NCI-H187 treated with DMSO at 0.1 percent for 48 hours (cell line): ENCODE measurements at places on chromosomes 7 and 10.

DNA sequence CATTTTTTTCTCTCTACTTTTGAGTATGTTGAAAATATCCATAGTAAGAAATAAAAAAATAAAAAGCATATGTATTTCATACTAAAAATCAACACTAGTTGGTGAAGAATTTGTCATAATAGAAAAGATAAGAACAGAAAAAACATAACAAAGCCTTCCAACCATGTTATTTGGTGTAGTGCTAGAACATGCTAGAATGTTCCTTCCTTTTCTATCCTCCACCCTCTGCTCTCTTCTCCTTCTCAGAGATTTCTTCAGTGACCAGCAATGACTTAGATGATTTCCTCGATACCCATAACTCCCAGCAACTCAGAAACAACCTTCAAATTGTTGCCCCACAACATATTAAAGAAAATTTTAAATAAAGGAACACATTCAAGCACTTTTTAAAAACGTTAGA, 2.6 kb downstream of the ZC3HAV1 start:
- no peak for DNase-seq

DNA sequence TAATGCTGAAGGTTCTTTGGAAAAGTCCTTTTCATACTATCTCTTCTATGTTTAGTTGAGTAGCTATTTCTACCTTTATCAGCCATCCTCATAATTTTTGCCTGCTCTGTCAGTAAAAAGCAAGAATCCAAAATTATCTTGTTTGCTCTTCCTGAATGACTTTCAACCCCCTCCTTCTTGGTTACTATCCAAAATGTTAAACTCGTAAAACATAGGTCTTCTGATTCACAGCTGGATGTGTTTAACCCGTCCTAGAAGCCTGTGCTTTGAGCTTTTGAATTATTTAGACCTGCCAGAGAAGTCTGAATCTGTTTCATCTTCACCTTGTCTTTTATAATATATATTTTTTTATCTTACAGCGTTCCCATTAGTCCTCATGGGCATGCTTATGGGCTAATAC, 136.4 kb upstream of the MDFIC start:
- DNase-seq: no peak

DNA sequence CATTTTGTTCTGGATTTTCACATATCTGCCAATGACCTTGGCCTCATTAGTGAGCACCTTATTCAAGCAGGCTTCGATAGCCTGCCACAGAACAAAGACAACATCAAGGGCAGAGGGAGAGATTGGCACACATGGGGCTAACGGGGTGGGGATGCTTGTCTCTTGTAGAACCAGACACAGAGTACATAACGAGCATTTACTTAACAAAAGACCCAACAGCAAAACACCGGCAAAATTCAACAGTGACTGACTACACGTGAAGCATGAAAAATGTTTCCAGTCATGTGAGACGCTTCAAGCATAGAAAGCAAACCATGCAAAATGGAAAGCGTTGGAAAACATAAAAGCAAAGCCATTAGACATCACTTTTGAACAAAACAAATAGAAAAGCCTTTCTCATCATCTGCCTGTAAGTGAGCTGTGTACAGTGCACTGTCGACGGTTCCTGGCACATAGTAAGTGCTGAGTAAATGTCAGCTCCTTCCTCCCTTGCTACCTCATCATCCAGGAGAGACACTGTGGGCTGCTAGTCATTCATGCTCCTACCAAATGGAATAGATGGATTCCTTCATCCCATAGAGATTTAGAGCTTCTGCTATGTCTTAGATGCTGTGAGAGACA, 134.4 kb upstream of the AGK start:
- DNase-seq: peak; percentile 99

DNA sequence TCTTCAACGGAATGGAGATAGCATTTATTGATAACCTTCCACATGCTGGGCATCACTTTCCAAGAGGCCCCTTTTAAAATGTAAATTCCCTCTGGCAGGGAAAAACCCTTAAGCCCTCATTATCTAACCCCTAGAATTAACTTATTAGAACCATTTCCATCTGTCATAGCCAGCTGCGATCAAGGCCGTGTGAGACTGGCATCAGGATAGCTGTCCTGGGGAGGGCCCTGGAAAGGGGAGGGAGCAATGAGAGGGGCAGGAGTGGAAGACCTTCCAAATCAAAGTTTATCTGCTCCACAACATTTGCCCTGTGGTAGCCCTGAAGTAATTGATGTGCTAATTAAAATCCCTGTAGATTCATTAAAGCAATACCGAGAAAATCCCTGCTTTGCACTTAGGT, 45.0 kb upstream of the JAZF1 start:
- no peak for DNase-seq

- DNase-seq: no peak
Observed at GRCh38 chr7:139496528-139496927, 13.1 kb upstream of the KLRG2 start.

DNA sequence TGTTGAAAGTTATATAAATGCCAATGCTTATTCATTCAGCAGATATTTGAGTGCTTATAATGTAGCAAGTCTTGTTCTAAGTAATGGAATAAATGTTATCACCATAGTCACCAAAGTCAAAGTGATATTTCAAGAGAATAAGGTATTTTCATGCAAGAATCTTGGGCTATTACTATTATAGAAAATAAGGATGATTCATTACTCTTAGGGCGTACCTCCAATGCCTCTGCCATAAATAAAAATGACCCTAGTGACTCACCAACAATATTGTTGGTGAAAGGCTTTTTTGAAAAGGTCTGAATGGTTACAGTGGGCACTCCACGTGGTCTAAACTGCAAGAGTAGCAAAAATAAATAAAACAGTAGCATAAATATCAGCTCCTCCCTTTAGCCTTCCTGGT, 68.4 kb downstream of the RALA start:
- DNase-seq: no peak

DNA sequence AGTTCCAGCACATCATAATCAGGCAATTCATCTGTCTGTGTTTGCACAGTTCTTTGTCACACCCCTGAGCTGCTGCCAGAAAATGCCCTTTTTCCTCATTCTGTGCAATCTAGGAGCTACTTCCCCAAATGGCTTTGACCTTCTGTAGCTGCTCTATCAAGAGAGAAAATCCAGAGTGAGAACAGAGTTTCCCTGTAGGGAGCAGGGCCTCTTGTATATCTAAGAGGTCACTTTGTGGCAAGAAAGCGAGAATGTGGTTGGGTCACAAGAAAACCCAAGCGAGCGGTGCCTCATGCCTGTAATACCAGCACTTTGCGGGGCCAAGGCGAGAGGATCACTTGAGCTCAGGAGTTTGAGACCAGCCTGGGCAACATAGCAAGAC, 24.3 kb downstream of the SLC29A3 start:
- no peak for DNase-seq

GRCh38 chr10:2867788-2868299, 199.5 kb upstream of the PFKP start:
- no peak for DNase-seq

- no peak for DNase-seq
Observed at GRCh38 chr7:124399941-124400340, 365.7 kb downstream of the GPR37 start.

DNA sequence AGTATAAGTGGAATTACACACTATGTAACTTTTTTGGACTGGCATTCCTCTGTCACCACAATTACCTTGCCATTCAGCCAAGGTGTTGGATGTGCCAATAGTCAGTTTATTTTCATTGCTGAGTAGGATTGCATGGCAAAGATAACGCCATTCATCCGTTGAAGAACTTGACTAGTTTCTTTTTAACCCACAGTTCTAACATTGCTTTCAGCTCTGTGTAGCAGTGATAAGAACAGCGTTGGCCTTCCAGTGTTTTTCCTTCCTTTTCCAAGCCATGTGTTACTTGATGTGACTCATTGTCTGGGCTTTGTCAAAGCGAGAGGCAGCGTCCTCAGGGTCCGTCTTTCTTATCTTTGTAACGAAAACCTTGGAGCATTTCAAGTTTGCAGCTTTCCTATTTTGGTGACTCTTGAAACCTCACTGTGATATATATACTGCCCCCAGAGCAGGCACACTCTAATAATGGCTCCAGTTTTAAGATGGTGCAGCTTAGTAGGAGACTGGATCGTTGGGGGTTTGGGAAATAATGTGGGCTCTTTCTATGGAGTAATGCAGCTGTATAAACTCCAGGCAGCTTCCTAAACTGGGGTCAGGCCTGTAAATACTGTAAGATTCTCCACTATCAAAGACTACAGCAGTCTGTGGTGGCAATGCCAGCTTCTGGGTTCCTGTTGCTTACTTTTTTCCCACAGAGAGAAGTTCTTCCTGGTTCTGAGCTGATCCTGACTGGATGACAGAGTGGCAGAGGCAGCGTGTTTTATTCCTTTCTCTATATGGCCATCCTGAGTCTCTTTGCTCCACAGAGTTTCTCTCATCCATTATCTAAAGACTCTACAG, 41.7 kb downstream of the AKR1E2 start:
- DNase-seq: no peak

DNA sequence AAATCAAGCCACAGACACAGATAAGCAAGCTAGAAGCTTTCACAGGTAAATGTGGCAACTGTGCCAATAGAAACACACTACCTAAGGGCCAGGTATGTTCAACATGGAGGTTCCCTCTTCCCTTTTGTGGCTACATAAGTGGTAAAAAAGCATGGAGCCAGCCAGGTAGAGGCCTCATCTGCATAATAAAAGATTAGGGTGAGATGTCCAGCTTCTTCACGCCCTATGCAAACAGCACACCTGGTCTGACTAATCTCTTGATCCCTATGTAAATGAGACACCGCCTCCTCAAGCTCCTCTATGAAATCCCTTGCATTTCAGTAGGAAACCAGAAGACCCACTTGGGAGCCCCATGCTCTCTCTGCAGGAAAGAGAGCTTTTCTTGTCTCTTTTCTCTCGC, 282.2 kb downstream of the NEBL start:
- DNase-seq: no peak

DNA sequence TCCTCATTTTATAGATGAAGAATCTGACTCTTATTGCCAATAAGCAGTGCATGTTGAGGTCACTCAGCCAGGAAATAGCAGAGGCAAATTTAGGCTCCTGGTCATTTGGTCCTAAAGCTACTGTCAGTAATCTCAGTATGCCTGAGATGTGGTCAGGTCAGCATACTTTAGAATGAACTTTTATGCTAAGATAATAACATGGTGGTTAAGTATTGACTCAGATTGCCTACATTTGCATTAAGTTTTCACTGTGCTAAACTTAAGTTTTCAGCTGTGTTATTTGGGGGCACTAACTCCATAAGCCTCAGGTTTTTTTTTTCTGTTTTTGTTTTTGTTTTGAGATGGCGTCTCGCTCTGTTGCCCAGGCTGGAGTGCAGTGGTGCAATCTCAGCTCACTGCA, 35.9 kb upstream of the CCSER2 start:
- no peak for DNase-seq

DNA sequence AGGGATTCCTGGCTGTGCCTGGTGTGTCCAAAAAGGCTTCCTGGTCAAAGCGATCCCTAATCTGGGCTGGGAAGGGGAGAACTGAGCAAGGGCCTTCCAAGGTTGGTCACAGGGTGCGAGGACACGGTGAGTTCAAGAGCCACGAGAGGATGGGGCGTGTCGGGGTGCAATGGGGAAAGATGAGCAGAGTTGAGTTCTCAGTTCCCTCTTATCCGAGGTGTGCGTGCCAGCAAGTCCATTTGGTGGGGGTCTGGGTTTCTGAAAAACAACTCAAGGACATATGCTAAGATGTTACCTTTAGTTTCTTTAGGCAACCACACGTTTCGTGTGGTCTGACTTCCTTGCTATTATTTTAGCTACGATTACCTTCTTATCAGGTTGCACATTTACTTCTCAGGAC, 1.3 kb downstream of the ZNF775 start:
- no peak for DNase-seq

DNA sequence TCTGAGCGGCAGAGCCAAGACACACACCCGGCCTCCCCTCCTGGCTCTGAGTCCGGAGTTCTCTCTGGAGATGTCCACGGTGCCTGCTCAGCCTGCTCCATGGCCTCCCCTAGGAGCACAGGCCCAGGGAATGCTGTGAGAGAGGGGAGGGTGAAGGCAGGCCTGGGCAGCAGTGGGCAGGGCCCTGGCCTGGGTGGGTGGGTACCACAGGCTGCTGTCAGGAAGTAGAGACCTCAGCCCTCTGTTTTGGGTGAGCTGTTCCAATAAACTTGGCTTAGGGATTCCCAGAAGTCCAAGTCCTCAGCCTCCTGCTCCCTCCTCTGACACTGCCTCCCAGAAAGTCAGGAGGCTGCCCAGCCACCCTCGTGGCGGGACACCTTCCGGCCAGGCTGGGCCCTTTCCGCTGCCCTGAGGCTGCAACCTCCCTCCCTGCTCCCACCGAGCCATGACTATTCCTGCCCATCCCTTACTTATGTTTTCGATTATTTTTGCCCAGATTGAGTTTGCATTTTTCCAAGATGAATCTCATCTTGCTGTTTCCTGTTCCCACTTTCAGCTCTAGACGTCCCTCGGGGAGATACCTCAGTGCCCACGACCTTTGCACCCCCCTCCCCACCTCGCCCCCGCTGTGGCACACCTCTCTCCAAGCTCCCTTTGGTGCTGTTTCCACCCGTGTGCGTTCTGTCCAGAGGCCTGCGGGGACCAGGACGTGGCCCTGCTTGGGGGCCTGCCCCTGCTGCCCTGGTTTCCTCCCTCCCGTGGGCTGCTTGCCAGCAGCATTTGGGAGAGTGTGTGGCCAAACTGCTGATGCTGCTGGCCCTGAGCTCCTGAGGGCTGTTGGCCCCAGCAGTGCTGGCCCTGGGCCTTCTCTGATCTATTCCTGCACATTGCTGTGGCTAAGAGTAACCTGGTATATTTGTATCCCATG, 5.8 kb upstream of the POLM start:
- DNase-seq: no peak

DNA sequence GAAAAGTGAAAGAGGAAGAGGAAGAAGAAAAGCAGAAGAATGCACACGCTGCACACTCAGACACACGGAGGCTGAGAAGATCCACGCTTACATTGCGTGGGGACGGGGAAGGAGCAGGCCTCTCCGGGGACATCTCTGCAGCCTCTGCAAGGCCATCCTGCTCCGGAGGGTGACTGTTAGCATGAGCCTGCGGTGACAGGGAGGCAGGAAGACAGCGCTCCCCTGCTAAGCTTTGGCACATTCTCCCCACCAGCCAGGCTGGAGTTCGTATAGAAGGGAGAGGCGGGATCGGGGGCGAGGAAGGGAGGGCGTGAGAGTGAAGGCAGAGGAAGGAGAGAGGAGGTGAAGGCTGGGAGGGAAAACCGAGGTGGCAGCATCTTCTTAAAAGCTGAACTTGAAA, 366.0 kb upstream of the SHH start:
- no peak for DNase-seq

- no peak for DNase-seq
Observed at GRCh38 chr10:5543623-5544022, 18.9 kb downstream of the CALML3 start.

GRCh38 chr7:84454174-84454959, 259.8 kb upstream of the SEMA3A start:
- no peak for DNase-seq

GRCh38 chr10:62464308-62464707, 90.1 kb downstream of the ZNF365 start:
- DNase-seq: no peak

GRCh38 chr10:75276069-75276872, 40.5 kb upstream of the COMTD1 start:
- no peak for DNase-seq
